ENCODE measurements at places on chromosomes 16 and 17.

- peak; percentile 62 for DNase-seq
These were observed 86.5 kb downstream of the ENGASE start for GRCh38 chr17:79160980-79161636.

DNA sequence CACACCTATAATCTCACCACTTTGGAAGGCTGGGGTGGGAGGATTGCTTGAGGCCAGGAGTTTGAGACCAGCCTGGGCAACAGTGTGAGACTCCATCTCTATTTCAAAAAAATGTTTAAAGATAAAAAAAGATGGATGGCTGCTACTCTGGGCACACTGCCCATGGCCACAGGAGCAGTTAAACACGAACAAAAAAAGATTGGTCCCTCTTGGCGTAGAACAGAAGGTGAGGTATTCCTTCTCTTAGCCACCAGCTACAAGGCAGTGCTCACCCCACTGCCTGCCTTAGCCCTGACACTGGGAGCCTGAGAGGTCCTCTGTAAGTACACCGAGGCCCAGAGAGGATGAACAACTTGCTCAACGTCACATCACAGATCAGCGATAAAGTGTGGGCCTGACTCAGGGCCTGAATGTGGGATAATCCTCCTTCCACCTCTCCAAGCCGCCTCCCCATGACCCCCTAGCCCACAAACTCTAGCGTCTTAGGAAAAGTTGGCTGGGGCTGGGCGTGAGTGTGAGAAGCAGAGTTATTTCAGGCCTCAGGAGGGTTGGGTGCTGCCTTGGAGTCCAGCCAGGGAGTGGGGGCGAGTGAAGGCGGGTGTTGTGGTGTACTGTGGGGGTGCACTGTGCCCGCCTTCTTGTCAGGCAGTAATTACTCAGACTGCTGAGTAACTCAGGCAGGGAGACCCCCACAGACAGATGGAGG is 2.3 kb upstream of the DPH1 start:
- no peak for DNase-seq

DNA sequence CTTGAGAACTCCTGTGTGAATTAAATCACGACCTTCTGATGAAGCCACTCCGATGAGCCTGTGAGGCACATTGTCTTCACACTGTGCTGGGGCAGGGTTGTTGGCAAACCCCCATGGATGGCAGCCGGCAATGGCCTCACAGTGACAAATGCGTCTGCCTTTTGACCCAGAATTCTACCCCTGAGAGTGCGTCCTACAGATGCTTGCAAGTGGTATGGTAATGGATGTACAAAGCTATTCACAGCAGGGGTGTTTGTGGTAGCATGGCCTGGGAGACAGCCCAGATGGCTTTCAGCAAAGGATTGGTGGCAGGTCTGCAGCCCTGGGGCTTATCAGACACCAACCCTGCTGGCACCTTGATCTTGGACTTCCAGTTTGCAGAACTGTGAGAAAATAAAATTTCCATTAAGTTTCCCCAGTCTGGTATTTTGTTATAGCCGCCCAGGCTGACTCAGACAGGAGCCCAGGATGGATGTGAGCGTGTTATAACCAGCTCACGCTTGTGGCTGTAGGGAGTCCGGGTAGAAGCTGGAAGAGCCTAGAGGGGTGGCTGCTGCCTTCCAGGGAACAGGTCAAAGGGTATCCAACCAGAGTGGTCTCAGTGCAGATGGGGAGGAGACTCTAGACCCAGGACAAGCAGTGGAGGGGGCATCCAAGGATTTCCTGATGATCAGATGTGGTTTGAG is 10.1 kb downstream of the AFMID start:
- DNase-seq = no peak

GRCh38 chr16:56547120-56547948 is 17.5 kb upstream of the MT4 start:
- no peak for DNase-seq

- no peak for DNase-seq
These were observed 217.6 kb upstream of the KCNJ16 start for GRCh38 chr17:69857412-69857835.

DNA sequence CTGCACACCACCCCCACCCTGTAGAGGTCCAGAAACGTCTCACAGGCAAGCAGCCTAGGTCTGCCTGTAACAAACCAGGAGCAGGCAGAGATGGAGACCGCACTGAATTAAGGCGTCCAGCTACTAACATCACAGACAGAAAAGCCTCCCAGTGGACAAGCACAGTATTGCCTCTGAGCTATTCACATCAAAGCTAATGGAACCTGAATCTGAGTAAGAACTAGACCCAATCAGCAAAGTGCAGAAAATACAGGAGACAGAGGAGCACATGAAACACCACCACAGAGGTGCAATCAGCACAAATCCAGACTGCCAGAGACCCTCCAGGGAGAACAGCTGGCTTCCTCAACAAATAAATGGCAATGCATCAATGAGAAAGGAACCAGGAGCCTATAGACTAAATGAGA is 22.2 kb upstream of the PEMT start:
- peak; percentile 66 for DNase-seq

GRCh38 chr16:69225121-69225520 is 38.2 kb downstream of the SNTB2 start:
- no peak for DNase-seq

DNA sequence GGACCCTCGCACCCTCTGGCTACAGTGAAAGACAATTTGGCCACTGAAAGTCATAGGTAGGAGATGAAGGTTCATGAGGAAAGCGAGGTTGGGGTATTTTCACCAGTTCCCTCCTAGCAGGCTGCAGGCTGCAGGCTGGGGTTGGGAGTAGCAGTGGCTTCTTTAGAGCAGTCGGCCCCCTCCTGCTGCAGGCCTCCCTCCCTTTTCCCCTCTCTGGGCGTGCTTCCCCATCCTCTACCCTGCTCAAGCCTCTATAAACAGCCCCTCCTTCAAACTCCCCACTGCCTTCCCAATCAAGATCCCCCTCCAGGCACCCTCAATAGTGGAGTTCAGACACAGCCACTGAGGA is 41.8 kb downstream of the GAS7 start:
- no peak for DNase-seq
